ENCODE measurements at places on chromosomes 12 and 14.

- no peak for DNase-seq
Observed at GRCh38 chr12:563787-564298, 99.4 kb downstream of the NINJ2 start.

GRCh38 chr14:89501381-89501780, 84.3 kb upstream of the FOXN3 start:
- no peak for DNase-seq

DNA sequence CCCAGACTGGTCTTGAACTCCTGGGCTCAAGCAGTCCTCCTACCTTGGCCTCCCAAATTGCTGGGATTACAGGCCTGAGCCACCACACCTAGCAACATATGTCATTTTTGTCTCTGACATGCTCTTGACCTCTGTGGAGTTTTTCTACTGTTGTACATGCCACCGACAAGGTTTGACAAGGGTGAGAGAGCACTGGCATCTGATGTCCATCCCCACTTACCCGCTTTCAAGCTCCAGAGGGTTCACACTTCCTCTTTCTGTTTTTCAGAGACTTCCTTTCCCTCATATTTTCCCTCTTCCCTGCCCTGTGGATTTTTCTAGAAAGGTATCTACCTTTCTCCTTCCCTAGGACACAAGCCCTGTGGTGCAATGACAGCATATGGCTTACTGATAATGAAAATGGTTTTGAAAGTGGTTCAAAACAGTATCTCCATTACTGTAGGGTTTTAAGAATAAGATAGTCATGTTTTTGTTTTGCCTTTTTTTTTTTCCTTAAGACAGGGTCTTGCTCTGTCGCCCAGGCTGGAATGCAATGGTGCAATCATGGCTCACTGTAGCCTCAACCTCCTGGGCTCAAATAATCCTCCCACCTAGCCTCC, 27.7 kb upstream of the PLEKHG3 start:
- no peak for DNase-seq

DNA sequence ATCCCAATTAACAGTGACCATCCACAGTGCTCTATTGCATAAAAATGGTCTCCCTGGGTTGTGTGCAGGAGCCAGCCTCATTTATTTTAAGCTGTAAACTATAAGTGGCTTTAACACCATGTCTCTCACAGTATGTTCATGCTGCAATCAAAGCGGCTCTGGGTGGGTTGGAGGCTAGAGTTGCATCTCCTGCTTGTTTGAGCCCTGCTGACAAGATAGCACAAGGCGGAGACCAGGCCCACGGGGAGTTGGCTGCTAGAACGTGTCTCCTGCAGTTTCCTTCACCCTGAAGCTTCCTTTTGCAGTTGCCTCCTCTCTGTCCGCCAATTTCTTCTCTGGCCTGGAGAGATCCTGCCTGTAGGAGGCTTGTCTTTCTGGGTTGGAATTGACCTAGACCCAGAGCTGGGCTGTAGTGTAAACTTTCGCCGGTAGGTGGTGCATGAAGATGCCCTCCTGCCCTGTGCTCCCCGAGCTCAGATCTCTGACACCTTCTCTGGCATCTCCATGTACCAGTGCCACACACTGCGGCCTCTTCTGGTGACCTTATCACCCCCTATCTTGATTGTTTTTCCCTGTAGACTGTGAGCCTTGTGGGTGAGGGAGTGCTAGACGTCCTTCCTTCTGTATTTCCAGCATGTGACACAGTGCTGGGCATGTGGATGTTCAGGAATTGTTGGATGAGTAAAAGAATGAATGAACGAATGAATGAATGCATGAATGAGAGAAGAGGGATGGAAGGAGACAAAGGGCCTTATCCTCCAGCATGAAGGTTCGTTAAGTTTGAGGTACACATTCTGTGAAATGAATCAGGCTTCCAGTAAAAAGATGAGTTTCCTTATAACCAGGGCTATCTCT, 10.4 kb downstream of the OTUB2 start:
- no peak for DNase-seq

DNA sequence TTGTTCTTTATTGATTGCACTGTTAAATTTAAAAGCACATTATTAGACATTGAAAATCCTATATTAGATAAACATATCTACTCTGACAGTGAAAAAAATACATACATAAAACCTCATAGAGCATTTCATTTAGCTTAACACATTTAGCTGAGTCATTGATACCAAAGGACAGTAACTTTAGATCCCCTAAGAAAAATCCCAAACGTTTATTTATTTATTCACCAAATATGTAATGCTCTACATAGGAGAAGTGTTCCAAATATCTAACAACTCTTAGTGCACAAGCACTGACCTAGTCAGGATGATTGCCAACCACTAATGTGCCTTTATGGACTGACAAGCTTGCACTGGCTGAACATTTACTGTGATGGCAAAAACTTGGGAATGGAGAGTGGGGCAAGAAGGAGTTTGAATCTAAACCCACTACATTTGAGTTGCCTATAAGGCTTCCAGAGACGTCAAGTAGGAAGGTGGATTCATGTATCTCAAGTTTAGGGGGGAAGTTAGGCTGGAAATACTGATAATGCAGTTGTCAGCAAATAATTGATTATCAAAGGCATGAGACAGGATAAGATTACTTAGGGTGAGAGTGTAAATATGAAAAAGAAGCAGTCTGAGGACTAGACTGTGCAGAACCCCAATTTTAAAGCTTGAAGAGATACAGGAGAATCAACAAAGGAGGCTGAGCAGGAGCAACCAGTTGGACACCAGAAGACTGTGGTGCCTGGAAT, 156.4 kb downstream of the PLCZ1 start:
- DNase-seq = no peak

GRCh38 chr12:120455302-120455701, 9.1 kb downstream of the GATC start:
- DNase-seq = no peak

GRCh38 chr12:62075870-62076269, 184.3 kb upstream of the USP15 start:
- no peak for DNase-seq

DNA sequence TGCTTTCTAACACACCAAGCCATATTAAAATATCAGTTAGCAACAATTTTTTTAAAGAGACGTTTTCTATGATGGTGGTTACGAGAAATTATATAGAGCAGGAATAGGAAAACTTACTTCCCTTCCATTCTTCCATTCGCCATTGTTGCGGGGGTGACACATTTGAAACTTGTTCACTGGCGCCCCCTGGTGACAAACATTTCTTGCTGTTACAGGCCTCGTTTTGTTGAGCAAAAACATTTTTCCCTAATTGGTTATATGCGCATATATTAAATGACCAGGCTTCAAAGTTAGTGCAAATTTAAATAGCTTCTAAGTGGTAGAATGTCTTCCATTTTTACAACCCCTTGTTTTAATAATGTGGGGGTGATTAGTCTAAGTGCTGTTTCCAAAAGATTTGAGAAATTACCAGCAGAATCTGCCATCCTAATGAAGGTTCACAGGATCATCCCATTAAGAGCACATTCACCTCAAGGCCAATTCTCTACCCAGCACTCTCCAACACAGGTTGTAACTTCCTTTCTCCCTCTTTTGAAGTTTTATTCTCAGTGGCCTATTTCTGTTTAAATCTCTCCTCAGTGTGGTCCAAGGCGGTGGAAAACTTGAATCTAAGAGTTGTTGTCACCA, 1124.7 kb downstream of the FLRT2 start:
- DNase-seq = no peak

GRCh38 chr12:79451365-79451764, 239.4 kb downstream of the PAWR start:
- peak; percentile 57 for DNase-seq

GRCh38 chr14:32075672-32076277, 1.3 kb upstream of the ARHGAP5 start:
- DNase-seq = no peak

- DNase-seq = no peak
Observed at GRCh38 chr12:99553461-99553860, 94.1 kb upstream of the GARIN6 start.

DNA sequence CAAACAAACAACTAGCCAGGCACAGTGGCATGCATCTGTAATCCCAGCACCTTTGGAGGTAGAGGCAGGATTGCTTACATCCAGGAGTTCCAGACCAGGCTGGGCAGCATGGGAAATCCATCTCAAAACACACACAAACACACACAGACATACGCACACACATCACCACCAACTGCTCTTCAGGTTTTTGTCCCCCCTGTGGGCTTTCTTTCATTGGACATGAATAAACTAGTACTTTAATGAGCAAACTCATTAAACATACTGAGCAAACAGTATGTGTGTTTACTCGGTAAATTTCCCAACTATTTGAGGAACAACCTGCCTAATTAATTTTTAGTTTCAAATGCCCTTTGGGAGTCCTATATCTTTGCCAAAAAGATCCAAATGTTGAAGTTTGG, 10.1 kb upstream of the RASSF3 start:
- no peak for DNase-seq

DNA sequence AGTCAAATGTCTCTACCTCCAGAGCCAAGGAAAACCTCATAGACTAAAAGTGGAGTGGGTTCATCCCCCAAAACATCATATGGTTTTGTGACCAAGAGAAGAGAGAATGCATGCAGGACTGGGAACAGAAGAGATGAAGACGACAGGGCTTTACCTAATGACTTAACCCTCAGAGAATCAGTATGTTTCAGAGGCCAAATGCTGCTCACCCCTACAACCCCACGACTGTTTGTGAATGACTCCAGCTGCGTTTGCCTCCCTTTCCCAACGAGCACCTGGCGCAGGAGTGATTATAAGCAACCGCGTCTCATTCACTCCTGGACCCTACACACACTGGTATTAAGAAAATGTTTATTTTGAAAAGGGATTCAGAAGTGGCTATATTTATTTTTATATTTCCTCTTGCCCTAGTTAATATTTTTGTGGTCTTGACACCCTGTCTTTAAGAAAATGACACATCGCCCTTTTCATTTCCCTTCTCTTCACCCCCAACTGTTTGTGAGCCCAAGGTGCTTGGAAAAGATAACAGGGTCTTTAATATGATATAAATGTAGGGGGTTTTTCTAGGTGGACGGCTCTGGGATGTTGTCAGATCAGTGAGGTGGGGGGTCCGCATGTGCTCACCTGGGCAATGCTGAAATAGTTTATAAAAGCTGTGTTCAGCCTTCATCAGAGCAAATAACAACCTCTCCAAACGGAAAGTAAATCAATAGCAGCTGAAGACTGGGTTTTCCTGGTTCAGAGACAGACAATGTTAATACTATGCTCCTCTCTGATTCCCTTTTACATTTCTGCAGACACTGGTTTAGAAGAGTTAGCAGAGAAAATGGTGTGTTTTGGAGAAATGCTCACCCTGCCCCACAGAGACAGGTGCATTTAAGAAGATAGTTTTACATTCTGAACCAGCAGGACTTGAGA, 77.7 kb downstream of the SLC15A4 start:
- no peak for DNase-seq

DNA sequence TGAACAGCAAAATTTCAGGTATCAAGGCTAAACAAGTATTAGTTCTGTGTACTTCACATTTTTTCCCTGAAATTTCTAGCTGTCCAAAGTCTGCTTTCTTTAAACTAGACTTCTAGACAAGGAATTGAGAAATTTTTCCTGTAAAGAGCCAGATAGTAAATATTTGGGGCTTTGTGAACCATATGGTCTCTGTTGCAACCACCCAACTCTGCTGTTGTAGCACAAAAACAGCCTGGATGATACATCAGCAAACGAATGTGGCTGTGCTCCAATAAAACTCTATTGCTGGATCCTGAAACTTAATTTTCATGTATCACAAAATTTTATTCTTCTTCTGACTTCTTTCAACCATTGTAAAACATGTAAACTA, 96.0 kb upstream of the SLC38A4 start:
- no peak for DNase-seq

- DNase-seq = no peak
Observed at GRCh38 chr14:102219316-102219715, 79.6 kb downstream of the WDR20 start.

- DNase-seq = no peak
Observed at GRCh38 chr14:65198346-65198745, 96.0 kb upstream of the MAX start.

DNA sequence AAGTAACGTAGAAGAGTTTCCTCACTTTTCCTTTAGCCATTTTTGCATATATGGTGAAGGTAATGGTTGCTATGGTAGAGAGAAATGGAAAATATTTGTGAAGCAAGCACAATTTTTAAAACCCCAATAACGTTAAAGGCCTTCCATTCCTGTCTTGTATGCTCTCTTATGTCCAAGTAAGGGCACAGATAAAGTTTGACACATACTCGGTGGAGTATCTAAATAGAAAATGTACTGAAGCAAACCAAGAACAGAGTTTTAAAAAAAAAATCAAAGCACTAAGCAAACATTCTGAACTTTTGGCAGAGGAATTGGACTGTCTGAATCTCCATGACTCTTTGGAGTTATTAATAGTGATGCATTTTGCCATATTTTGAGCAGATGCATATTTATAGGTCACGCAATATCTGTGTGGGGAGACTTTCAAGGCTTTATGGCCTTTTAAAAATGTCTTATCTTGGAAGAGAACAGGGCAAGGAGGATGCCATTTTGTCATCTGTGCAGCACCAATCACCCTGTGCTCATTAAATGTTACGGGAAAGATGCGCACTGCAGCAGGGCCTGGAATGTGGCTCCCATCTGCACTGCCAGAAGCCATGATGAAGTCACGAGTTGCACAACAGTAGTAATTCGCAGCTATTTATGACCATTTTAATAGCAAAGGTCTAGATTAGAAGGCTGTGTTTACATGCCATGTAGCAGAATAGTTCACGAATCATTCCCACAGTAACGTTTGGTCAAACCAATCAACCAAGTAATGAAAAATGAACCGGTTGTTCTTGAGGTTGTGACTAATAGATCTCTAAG, 23.3 kb upstream of the AMIGO2 start:
- DNase-seq = no peak

DNA sequence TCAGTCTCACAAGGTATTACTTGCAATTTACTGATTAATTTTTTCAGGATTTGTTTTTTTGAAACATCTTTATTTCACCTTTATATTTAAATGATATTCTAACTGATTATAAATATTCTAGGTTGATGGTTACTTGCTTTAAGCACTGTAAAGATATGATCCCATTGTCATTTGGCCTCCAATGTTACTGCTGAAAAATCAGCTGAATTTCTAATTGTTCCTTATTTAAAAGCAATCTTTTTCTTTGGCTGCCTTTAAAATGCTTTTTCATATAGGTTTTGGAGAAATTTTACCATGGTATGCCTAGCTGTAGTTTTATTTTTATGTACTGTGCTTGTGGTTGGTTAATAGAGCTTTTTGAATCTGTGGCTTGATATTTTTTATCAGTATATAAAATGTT, 275.6 kb upstream of the PPFIA2 start:
- no peak for DNase-seq

All from SK-N-MC (cell line).